ENCODE measurements at places on chromosomes 1 and 21.

GRCh38 chr1:103101399-103101798 lies 6.9 kb downstream of the COL11A1 start:
- no peak for DNase-seq

DNA sequence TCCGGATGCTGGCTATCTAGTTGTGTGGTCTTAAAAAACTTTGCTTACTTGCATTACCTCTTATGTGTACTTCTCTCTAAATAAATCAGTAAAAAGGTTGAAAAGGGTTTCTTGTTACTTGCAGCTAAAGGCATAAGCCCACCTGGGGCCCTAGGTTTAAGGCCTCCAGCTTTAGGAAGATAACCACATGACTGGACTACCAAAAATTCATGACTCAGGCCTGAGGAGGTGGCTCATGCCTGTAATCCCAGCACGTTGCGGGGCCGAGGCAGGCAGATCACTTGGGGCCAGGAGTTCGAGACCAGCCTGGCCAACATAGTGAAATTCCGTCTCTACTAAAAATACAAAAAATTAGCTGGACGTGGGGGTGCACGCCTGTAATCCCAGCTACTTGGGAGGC lies 142.9 kb downstream of the APP start:
- DNase-seq = no peak

GRCh38 chr21:31744182-31744800 lies 12.4 kb upstream of the SCAF4 start:
- DNase-seq = no peak

GRCh38 chr1:153250166-153250565 lies 9.3 kb upstream of the LORICRIN start:
- DNase-seq = no peak

- DNase-seq = no peak
These were observed 7.1 kb downstream of the IGSF9 start for GRCh38 chr1:159938211-159938852.

DNA sequence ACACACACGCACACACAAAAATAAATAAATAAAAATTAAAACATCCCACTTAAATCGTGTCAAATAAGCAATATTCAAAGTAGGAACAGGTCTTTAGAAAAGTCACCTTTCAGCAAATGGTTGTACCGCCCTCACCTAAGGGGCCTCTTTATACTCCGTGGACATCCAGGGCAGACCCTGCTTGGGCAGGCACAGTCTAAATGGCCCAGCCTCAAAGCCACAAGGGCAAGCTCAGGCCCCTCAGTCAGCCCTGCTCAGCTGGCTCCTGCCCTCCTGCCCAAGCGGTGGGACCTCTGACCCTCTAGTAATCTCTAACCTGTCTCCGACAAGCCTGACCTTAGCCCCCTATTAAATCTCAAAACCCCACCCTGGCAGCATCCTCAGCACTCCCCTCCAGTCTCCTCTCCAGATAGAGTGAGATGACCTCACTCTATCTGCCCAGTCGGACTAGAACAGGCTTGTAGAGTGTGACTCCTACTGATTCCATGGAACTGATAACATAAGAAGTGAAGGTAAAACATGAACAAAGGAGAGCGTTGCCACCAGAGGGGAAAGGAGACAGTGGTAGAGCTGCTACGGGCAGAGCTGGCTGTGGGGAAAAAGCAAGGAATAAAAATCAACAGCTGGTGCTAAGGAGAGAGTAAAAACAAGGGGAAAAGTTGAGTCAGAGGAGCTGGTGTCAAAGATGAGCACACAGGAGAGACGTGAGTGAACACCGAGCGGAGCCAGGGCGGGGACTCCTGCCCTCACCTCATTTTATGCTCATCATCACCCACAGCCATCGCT lies 36.0 kb downstream of the SIPA1L2 start:
- DNase-seq = no peak

DNA sequence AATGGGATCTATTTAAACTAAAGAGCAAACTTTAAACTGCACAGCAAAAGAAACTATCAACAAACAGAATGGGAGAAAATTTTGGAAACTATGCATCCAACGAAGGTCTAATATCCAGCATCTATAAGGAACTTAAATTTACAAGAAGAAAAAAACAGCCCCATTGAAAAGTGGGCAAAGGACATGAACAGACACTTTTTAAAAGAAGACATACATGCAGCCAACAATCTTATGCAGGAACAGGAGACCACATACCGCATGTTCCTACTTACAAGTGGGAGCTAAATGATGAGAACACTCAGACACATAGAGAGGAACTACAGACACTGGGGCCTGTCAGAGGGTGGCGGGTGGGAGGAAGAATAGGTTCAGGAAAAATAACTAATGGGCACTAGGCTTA lies 149.6 kb downstream of the RPS6KC1 start:
- no peak for DNase-seq

DNA sequence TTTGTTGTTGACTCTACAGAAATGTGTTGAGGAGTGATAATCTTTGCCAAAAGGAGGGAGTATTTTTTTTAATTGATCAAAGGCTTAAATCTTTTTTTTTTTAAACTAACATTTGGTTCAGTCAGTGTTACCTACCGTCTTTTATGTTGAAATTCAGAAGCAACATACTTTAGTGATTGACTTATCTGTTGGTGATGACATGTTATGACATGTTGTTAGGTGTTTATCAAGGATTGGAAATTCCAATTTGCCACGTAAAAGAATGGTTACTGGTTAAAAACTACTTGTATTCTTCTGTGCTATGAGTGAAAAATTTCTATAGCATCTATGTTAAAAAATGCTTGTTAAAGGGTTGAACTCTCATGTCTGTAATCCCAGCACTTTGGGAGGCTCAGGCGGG lies 61.2 kb downstream of the DNM3 start:
- DNase-seq = no peak

DNA sequence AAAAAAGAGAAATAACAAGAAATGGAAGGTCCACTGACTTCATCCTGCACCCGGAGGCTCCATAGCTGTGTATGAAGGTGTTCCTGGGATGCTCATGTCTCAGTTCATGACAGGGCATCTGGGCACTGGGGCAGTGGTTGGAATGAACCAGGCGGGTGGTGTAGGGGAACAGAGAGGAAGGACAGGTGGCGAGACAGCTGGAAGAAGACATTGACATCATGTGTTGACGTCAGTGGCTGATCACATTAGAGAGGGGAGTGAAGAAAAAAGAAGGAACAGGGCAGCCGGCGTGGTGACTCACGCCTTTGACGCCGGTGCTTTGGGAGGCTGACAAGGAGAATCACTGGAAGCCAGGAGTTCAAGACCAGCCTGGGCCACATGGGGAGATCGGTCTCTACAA lies 50.1 kb downstream of the HUNK start:
- DNase-seq = no peak

- DNase-seq = peak; percentile 41
These were observed 24.9 kb downstream of the NID1 start for GRCh38 chr1:236039740-236040685.

DNA sequence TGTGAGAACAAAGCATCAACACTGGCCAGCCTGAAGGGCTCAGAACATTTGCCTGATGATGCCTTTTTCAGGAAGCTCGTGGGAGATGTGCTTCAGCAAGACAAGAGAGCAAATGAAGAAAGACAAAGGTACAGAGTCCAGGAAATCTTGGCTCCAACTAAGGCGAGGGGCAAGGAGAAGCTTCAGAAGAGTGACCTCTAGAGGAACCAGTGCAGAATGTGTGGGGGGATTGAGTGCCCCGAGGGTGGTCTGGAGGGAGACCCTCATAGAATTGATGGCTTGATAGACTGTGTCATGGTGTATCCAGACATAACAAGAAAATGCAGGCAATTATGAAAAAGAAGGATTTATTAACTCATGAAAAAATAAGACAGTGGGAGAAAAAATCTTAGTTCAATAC lies 15.3 kb upstream of the NLRP3 start:
- DNase-seq = no peak

DNA sequence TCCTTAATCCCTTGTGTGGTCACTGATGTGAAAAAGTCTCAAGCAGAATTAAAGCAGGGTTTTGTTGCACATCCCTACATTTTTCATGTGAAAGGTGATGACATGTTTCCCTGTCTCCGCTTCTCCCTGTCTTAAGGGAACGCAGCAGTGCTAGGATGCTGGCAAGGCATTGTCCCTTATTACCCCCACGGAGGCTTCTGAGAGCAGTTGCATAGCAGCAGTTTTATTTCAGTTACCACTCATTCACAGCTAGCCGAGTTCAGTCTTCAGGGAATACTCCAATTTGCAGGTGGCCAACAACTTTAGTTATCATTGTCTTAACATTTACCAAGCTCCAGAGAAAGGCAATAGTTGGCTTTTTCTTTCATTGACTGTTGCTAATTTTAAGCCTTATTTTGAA lies 89.1 kb downstream of the CLEC20A start:
- DNase-seq = no peak

- DNase-seq = no peak
These were observed 53.8 kb downstream of the RWDD3 start for GRCh38 chr1:95287825-95288224.

Measured in NCI-H1417 treated with DMSO at 0.1 percent for 48 hours (cell line).